NCI-H69 (cell line): ENCODE measurements at places on chromosomes 3 and 15.

DNA sequence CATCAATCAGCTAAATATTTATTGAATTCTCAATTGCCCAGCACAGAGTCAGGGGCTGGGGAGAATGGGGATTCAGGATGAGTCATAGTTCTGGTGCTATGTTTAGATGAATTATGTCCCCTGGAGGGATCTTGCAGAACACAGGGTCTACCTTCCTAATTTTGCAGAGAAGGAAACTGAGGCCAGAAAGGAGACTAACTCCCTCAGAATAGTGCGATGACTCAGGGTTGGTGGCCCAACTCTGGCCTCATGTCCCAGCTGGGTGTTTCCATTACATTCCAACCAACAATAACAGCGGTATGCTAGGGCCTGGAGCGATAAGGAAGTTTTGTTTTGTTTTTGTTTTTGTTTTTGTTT, 270.9 kb downstream of the TLE3 start:
- DNase-seq = peak; percentile 17

DNA sequence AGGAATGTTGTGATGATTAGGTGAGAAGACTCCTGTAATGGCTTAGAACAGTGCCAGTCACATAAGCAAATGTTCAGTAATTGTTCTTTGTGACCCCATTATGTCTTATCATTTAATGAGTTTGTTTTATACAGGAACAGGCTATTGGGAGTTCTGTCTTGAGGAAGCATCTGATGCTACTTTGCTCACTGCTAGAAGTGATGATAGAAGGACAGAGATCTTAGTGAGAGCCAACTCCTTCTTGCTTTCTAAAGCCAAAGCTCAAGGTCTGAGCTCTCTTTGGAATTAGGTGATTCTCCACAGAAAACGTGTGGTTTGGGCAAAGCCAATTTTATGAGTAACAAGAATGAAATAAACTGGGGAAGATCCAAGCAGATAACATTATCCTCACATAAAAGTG, 214.8 kb downstream of the LRTM1 start:
- DNase-seq = no peak

DNA sequence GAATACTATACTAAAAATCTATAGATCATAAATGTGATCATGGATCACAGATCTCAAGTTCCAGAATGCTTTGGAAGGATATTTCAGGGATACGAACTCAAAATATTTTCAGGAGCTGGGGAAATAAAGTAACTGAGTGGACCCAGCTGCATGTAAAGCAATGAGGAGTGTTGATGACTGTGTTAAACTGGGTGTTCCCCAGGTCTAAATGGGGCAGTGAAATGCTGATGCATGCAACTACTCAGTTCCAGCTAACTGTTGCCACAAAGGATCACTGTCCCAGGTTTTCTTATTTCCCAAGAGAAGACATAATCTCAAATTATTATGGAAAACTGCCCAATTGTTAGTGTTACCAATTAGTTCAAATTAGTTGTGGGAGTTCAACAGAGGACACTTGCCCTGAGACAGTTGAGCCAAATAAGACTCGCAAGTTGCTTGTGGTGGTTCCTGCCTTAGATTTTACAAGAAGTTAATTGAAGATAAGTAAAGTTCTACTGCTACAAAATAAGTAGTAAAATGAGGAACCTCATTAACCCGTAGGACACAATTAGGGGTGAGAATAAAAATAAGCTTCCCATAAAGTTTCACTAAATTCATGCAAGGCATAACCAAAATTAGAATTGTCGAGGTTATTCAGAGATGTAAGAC, 66.3 kb upstream of the IL12A start:
- no peak for DNase-seq

DNA sequence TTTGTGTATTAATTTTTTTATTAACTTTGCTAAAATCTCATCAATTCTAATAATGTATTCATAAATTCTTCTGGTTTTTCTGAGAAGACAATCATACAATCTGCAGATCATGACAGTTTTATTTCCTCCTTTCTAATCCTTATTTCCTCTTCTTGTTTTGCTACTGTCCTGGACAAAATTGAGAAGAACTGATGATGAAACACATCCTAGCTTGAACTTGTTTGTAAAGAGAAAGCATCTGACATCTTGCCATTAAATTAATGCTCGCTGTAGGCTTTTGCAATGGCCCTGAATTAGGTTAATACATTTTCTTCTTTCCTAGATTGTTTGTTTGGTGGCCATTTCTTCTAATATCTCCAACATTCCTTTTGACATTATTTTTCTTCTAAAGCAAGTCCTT, 110.9 kb upstream of the TPM1 start:
- no peak for DNase-seq

DNA sequence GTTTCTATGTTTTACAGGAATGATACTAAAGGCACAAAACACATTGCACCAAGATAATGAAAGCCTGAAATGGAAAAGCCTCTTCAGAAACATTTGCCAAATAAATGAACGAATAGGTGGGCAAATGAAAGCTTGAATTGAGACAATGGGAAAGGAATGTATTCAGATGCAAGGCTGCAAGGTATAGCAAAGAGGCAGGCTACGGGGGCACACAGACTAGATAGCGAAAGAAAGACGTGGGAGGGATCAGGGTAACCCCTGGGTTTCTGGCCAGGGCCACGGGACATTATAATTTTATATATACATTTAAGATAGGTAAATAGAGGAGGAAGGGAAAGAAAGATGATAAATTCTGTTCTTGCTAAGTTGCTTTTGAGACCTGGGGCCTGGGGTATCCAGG, 95.9 kb upstream of the NLGN1 start:
- DNase-seq = no peak

DNA sequence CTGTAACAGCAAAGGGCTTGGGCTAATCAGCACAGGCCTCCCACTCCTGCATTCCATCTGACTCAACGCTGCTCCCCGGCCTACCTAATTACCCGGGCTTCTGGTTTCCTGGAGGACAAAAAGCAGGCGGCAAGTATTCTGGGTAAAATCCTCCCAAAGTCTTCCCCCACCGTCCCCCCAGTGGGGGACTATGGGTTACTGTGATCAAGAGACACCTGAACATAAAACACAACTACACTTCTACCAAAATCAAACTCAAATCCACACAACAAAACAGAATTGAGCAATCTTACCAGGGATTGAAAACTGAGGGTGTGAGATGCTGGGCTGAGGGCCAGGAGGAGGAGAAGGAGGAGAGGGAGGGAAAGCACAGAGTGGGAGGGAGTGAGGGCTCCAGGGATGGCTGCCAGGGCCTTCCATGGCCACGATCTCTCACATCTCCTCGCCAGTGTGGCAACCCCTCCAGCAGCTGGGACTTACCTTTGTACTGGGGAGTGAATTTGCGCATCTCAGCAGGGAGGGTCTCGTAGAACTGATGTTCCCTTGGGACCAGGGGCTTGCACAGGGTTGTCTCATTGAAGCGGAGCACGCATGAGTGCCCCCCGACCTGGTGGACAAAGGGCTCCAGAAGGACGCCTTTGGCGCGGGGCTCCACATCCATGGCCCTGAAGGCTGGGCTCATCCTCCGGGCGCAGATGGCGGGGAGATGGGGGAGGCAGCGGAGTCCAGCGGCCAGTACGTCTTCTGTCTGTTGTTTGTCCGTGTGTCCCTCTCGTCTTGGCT, 9.1 kb upstream of the NCKIPSD start:
- DNase-seq = no peak

DNA sequence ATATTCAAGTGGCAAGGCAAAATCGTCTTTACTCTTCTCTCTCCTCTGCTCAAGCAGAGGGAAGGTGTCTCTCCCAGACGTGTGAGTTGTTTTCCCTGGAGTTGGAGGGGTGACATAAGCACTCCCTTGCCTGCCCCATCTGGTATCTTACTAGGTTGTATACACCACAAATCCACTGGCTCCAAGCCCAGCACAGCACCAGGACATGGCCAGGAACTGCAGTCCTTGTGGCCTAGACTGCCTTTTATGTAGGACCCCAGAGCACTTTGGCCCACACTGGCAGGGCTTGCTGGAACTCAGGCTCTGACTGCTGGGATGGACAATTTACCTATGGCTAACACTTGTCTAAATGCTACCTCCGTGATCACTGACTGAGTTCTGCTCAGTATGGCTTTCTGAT, 34.0 kb downstream of the DZIP3 start:
- DNase-seq = no peak

DNA sequence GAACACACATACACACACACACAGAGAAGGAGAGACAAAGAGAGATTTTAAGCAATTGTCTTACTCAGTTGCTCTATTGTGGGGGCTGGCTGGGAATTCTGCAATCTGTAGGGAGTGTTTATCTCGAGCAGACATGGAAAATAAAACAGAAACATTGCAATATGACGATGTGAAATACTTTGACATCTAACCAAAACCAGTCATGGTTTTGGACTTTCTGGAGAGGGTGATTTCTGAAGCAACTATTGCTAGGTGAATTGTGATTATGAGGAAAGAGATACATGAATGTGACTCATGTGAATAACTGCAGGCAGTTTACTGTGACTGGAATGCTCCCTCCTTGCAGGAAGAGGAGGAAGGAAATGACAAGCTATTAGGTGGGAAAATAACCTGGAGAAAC, 12.3 kb upstream of the PHLDB2 start:
- no peak for DNase-seq

DNA sequence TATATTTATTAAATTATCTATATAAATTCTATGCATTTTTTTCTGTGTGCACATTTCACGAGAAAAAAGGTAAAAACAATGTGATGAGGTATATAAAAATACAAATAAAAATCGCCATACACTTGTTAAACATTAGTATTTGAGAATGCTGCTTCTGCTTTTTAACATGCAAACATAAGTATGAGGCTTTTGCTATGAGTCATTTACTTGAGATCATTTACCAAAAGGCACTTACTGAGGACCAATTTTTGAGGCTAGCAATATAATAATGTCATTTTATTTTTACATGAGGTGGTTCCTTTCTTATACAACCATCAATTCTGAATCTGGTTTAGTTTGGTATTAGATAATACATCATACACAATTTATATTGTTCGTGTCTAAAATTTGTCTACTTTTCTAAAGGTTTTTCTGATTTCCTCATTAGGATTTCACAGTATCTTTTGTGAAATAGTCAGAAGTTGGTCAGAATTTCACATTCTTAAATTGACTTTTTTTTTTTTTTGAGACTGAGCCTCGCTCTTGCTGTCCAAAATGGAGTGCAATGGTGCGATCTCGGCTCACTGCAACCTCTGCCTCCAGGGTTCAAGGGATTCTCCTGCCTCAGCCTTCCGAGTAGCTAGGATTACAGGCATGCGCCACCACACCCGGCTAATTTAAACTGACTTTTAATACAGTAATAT, 25.6 kb downstream of the DCUN1D1 start:
- no peak for DNase-seq

- DNase-seq = no peak
Observed at GRCh38 chr15:61459785-61460707, 230.9 kb upstream of the RORA start.

DNA sequence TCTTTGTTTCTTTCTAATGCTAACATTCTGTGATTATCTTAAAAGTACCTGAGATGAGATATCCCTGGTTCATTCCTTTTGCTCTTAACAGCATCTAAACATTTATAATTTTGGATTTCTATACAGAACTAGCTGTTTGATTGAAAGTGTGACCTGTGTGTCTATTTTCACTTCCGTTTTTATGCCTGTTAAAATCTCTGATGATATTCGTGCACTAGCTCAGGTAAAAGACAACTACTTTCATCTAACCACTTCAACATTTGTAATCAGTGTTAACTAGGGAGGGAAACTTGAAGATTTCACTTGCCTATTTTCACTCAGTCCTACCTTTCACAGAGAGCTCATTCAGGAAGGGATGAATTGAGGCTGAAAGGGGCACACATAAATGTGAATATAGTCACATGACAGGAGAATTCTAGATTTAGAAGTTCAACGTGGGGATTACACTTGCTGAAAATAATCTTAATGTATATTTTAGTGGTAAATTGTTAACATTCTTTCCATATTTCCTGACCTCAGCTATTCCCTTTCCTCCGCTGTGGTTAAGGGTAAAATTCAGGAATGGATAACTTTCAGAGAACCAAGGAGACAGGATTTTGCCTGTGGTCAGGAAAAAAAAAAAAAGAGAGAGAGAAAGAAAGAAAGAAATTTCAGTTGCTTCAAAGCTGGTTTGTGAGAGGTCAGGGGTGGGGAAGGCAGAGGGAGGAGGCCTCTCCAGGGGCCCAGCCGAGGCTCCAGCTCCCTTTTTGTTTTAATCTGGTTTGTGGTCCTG, 159.8 kb upstream of the TSC22D2 start:
- DNase-seq = no peak

DNA sequence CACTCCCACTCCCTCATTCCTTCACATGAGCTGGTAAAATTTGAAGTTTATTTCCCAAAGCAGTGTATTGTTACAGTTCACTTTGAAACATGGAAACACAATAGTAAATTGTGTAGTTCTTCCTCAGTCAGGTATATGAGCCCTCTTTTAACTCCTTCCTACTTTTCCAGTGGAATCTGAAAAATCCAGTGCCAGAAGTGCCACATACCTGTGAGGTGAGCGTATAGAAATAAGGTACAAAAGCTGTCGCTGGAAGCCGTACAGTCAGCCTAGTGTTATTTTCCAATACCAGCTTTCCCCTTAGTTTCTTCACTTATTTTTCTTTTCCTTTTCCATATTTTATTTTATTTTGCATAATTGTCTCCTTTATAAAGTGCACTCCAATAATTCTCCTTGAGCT, 81.7 kb upstream of the CADM2 start:
- no peak for DNase-seq

DNA sequence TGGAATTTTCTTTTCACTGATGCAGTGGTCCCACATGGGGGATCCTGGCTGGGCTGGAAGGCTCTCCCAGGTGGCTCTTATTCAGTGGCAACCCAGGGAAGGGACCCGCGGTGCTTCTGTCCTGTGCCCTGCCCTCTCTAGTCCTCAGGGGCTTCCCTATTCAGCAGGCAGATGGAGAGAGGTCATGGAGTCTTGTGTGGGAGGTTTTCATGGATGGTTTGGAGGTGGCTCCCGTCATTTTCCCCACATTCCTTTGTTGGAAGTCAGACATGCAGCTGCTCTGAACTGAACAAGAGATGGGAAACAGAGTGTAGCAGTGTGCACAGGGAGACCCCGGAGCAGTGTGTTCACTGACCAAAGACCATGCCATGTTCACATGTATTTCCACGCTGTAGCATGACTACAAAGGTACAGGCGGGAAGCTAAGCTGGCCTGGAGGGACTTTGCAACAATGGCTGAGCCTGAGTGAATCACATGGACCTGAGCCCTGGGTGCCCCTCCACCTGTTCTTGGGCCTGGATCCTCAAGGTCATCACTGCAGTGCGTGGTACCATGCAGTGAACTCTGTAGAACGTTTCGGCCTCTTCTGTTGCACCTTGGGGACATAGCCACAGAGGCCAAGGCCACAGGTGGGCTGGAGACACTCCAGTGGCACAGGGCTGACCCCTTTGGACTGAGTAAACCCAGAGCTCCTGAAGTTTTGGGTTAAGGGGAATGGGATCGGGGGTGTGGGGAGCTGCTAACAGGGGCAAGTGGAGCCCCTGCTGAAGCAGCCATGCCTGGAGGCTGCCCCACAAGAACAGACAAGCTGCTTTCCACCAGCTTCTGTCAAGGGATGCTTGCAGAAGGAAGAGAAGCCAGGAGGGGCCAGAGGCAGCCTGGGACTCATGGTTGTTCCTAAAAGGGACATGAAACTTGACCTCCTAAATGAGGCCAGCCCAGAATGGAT, 123.0 kb downstream of the ASB7 start:
- DNase-seq = no peak

- DNase-seq = no peak
Observed at GRCh38 chr3:69338911-69339310, 47.0 kb downstream of the FRMD4B start.
